ENCODE measurements at places on chromosomes 1 and 21.

DNA sequence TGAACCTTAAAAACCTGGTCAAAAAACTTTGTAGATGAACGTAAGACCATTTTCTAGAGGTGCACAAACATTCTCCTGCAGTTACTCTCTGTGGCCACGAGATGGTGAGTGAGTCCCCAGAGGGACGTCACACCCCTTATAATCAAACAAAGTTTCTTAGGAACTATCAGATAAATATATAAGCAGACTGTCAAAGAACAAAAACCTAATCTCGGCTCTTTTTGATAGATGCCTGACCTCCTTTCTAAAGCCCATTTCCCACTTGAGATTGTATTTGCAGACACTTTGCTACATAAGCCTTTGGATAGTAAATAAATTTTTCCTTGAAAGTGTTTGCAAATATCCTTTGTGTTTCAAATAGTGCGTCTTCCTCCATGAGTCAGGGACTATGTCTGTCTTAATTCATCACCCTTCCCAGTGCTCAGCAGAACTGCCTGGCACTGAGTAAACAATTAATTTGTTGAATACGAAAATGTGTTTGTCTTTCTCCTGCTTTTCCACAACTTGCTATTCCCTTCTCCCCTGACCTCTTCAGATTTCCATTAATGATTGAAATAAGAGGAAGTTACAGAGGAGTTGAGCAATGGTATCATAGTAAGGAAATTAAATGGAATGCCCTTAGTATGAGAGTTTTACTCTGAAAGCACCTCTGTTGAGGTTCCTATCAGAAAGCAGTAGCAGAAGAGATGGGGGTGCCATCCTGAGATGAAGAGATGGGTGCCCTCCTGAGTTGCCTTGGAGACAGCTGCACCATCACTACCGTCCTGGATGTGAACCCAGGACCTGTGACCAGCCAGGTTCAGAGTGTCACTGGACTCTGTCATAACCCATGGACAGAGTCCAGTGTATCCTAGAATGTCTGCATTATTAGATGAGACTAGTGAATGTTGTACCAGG lies 57.8 kb upstream of the RAVER2 start:
- DNase-seq = peak; percentile 22

- no peak for DNase-seq
These were observed 143.2 kb downstream of the KCTD3 start for GRCh38 chr1:215710036-215710898.

DNA sequence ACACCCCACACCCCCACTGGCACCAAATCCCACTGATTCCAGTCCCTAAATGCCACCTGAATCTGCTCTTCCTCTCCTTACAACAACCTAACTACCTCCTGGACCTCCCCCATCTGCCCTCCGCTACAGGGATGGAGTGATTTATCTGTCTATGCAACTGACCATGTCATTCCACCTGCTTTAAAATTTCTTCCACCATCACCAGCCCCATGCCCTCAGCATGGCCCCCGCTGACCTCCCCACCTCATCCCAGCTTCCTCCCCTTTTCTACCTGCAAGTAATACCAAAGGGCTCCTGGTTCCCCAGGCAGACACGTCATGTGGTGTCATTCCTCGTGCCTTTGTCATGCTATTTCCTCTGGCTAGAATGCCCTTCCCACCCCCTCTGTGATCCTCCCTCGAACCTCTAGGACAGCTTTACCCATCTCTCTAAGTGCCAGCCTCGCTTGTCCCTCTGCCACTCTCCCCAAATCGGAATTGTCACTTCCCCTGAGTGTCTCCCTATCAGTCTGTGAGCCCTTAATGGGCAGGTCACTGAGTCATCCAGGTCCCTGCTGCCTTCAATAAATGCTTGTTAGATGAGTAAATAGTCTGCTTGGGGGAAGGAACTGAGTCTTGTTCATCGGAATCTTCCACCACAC lies 3.7 kb downstream of the GJB4 start:
- no peak for DNase-seq

DNA sequence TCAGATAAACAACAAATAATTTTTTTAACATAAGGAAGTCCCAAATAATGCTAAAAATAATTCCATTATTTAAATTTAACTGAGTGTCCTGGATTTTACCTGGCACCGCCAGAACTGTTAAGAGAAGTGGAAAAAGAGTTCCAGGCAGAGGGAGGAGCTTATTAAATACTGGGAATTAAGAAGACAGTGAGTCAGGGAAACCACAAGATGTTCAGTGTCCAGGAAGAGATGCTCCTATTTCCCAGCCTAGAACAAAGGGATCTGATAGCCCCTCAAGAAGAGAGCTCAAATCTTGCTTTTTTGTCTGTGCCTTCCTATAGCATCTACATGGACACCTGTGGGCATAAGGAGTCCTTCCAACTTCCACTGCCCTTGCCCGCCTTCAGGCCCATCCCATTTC lies 85.9 kb downstream of the PGM1 start:
- no peak for DNase-seq
